Right renal pelvis (tissue), 4 donors: ENCODE measurements at places on chromosomes 7 and 10.

- DNase-seq: no peak
These were observed 70.2 kb downstream of the ANKRD26 start for GRCh38 chr10:27030060-27030459.

GRCh38 chr7:19410691-19411090 is 265.5 kb upstream of the FERD3L start:
- no peak for DNase-seq

GRCh38 chr7:90409667-90410066 is 6.4 kb downstream of the CLDN12 start:
- DNase-seq: no peak

DNA sequence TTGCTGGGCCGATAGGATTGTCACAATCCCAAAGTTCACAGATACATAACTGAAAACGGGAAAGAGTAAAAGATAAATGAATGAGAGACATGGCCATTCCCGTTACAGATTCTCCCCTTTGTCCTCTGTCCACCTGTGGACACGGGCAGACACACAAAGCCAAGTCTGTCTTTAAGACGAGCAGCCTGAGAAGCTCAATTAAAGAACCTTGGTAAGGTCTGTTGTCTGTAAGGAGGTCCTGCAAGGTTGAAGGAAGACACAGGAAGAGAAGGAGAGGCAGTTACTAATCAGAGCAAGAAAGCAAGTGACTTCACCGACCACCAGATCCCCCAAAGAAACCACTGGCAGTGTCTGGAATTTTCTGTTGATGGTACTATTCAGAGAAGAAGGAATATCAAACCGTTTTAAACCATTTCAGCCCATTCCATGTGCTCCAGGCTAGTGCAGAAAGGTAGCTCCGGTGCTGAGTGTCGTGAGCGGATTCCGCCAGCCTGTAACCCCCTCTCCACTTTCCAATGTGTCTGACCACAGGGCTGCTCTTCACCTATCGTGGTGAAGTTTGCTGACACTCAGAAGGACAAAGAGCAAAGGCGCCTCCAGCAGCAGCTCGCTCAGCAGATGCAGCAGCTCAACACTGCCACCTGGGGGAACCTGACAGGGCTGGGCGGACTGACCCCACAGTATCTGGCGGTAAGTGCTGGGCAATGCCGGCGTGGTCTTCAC is 252.6 kb downstream of the CELF2 start:
- peak; percentile 74 for DNase-seq

- no peak for DNase-seq
These were observed 89.3 kb upstream of the RNF148 start for GRCh38 chr7:122791959-122792545.

DNA sequence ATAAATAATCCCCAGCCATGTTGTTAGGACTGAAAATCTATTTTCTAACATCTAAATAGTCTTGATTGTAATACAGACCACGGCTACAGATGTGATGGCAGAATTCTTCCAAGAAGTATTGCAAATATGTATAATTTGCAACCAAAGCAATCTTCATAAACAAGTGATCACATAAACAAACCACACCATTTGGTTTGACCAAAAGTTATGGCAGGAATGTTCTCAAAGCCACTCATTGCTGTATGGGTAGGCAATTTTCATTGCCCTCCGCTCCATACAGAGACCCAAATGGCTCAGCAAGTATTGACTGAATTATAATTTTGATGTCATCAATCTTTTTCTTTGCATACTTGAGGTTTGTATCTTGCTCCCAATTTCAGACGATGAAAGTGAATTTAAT is 19.0 kb upstream of the RHOBTB1 start:
- no peak for DNase-seq

- DNase-seq: peak; percentile 80
These were observed 628.7 kb downstream of the TYW1 start for GRCh38 chr7:67625257-67625737.

- DNase-seq: no peak
These were observed 7.9 kb upstream of the CYREN start for GRCh38 chr7:135178364-135178763.

- DNase-seq: no peak
These were observed 87.5 kb downstream of the PARD3 start for GRCh38 chr10:34727595-34728033.

- DNase-seq: no peak
These were observed 736 bp downstream of the SHH start for GRCh38 chr7:155811560-155811894.

DNA sequence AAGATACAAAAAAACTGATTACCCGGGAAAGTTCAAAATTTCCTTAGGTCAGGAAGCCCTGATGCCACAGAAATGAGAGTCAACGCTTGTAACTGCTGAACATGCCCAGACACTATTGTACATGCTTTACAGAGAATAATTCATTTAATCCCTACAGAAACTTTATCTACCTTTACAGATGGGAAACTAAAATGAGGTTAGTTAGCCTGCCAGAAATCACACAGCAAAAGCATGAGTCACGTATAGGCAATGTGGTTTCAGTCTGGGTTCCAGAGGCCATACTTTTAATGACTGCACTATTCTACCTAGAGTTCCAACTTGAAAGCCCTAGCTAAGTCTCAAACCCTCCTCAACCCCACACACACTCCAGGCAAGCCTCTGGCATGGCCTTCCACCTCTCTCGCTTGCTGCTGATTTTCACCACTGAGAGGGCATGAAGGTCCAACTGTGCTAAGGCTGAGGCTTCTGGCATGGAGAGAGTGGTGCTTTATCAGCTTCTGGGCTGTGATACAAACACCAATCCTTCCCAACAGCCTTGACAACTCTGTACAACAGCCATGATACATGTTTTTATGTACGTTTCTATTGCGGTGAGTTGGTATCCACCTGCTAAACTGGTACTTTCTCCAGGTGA is 1011.2 kb upstream of the GHITM start:
- no peak for DNase-seq

- DNase-seq: no peak
These were observed 20.6 kb downstream of the RRP12 start for GRCh38 chr10:97380516-97380915.

- DNase-seq: no peak
These were observed 229.8 kb upstream of the YAE1 start for GRCh38 chr7:39336442-39336841.

DNA sequence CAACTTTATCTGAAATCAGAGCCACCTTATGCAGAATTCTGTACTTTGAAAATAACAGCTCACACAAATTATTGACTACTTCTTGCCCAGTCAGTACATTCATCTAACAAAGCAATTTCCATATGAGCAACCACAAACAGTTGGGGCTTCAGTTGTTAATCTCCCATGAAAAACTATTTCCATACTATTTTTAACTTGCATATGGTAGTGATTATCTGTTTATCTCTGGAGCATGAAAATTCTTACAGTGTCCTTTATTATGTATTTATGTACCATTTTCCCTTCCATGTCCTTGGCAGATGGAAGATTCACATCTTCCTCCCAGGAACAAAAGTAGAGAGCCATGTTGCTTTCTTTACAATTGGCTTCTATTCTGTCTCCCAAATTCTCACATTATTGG is 285.7 kb downstream of the CRPPA start:
- DNase-seq: no peak

GRCh38 chr7:41912426-41912825 is 209.5 kb upstream of the INHBA start:
- no peak for DNase-seq

DNA sequence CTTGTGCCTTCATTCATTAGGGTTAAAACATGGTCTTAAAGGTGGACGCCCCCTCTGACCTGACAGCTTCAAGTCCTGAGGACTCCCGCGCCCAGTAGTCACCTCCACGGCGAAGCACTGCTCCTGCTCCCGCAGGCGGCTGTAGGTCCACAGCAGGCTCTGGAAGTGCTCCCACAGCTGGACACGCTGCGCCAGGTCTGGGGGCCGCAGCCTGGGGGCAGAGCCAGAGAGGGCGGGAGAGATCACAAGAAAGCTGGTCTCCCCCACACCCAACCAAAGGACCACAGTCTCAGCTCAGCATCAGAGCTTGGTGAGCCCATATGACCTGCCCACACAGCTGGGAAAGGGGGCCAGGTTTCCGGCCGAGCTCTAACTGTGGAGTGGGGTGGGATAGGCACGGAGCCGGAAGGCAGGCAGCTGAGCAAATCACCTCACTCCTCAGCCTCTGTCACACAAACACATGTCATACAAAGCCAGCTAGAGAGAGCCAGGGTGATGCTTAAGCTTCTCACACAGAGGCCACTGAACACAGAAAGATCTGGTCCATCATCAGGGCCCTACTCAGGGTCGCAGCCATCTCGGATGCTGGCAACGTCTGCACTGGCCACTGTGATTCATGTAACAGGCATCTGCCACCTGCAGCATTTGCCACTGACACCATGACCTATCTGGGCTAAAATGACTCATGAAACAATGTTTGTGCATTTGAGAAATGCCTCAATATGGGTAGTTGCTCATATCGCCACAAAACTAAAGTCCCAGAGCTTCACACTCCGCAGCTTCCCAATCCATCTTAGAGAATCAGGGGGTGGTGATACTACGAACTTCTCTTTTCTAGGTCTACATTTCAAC is 12.6 kb downstream of the HPS1 start:
- DNase-seq: no peak

DNA sequence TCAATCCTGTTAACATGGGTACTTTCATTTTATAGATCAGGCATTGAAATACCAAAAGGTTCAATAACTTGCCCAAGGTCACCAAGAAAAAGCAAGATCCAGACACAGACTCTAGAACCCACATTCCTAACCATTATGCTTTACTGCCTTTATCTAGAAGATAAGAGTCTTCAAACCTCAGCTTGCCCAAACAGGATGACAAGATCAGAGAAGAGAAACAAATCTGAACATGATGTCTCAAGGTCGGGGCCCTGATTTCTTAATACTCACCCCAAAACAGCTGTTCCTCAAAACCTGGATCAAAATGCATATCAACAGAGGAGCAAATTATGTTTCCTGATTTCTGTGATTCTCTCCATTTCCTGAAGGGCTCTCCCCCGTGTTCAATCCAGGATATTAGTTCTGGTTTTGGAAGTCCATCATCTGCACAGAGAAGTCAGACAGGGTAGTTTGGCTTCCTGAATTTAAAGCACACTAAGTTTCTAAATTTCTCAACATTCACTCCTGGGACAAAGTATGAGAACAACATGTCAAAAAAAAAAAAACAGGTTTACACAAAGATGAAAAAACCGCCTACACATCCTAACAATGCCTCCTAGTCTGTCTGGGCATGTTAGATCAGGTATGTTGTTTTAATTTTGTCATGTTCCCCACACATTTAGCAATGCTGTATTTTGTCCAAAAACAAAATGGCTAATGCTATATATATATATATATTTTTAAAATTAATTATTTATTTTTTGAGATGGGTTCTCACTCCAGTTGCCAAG is 16.2 kb downstream of the ZNF786 start:
- DNase-seq: no peak

- no peak for DNase-seq
These were observed 77.8 kb upstream of the KAT6B start for GRCh38 chr10:74748468-74749031.

- DNase-seq: no peak
These were observed 343.6 kb downstream of the ACTR3B start for GRCh38 chr7:153103202-153103601.

DNA sequence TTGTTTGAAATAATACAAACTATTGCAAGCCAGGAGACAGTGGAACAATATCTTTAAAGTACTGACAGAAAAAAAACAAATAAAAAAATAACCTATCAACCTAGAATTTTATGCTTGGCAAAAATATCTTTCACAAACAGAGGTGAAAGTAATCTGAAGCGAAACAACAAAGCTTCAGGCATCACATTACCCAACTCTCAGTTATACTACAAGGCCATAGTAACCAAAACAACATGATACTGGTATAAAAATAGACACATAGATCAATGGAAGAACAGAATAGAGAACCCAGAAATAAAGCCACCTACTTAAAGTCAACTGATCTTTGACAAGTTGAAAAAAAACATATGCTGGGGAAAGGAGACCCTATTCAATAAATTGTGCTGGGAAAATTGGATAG is 26.5 kb upstream of the HECW1 start:
- DNase-seq: no peak

DNA sequence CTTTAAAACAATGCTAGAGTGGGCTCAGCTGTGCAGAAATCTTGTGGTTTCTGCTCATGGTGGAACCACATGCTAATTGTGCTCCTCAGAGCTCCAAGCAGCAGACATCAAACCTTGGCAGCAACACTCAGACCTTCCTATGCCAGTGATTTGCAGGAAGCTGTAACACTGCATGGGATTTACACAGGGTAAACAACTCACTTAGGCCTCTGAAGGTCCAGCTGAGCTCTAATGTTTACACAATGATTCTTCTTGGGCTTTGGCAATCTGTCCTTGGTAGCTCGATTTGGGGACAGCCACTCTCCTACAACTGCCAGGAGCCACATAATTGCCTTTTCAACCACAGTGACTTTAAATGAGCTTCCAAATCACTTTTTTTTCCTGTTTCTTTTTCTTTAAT is 97.7 kb upstream of the PDLIM1 start:
- DNase-seq: no peak

- no peak for DNase-seq
These were observed 347.4 kb downstream of the RPS24 start for GRCh38 chr10:78381107-78381506.

DNA sequence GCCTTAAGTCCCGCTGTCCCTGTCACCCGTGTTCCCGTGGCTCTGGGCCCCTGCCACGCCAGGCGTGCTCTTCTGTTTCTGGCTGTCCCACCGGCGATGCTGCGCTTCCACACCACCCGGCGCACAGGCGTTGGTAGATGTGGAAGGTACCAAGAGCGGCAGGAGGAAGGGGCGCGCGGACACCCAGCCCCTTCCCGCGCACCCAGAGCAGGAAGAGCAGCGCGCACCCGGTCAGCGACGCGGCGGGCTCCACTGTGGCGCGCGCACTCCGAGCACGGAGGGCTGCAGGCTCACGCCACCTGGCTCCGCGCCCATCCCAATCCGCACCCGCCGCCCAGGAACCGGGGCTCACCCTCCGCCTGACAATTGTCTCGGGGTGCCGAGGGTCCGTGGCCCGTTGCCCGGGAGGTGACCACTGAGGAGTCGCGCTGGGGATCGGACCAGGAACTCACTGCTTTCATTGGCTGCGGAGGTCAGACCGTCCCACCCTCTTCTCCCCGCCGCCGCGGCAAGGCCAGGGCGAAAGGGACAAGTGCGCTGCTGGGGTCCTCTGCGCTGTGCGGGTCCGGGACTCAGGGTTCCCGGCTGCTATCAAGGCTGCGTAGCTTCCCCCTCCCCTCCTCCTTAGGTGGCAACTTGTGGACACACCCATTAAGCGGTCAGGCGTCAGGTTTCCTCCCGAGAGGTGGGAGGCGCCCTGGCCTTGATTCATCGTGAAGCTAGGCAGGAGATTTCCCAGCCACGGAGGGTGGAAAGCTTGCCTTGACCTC is 121.6 kb upstream of the ZNF92 start:
- peak; percentile 42 for DNase-seq

DNA sequence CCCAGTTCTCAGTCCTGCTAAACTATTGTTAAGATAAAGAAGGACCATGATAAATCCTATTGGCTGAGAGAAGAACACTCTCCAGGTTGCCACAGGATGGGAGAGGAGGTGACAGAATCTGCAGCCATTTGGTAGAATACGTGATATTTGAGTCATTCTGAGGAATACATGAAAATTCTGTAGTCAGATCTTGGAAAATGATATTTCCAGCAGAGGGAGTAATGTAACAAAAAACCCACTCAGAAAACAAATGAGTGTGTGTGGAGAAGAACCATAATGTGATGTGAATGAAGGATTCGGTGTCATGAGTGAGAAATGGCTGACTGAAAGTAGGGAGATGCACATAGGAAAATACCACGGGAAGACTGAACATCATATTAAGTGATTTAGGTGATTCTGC is 128.5 kb upstream of the PFKP start:
- no peak for DNase-seq
